Activated CD4-positive, alpha-beta T cell treated with anti-CD3 and anti-CD28 coated beads, Interleukin-2, amount 10 ng/mL, durations not matched to agents 7 days and 5 days (primary cell): ENCODE measurements at places on chromosomes 11 and 22. TPM values are rescaled to one million over a fixed set of nuclear protein-coding genes. Genes with fewer than 3 reads are reported as not detected.

Gene POU2AF1
- total RNA-seq: 2.4 TPM

Gene POGLUT3
- 18.5 TPM for total RNA-seq

DNA sequence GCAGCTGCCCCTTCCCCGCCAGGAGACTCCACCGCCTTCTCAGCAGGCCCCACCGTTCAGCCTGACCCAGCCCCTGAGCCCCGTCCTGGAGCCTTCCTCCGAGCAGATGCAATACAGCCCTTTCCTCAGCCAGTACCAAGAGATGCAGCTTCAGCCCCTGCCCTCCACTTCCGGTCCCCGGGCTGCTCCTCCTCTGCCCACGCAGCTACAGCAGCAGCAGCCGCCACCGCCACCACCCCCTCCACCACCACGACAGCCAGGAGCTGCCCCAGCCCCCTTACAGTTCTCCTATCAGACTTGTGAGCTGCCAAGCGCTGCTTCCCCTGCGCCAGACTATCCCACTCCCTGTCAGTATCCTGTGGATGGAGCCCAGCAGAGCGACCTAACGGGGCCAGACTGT lies 42.6 kb downstream of the PPP2R1B start:
- DNase-seq: no peak

GRCh38 chr11:24738972-24739371 lies 242.1 kb downstream of the LUZP2 start:
- DNase-seq: no peak

GRCh38 chr22:34036931-34037330 lies 116.7 kb upstream of the LARGE1 start:
- DNase-seq: no peak

DNA sequence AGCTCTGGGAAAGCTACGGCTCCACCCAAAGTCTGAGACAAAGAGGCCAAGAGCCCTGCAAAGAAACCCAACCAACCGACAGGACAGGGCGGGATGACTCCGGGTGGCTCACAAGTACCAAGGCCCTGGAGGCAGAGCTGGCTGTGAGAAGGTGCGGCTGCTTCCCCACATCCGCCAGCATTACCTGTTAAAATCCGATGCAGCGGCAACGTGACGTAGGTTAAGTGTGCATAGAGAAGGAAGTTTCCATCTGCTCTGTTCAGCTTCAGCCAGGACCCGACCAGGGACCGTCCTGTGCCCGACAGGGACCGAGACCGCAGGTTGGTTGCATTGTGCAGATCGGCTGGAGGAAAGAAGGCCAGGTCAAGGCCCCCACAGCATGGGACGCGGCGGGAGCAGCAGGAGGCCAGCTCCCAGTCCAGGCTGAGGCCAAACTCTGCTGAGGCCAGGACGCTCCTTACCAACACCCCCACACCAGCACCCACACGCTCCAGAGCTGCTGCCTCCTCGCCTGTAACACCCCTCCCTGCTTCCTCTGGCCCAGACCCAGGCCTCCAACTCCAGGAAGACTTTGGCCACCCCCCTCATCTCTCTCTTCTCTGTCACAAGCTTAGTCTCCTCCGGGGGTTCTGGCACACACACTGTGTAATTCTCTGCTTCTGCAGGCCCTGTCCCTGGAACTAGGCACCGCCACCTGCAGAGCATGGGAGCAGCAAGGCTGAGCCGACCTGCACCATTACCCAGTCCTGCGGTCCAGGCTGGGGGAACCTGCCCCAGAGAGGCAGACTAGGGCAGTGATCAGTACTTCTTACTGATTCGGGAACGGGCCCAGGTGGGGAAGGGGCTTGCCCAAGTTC lies 34.1 kb downstream of the NUP50 start:
- no peak for DNase-seq
